ENCODE measurements at places on chromosomes 7 and 10. TPM values are rescaled to one million over a fixed set of nuclear protein-coding genes. Genes with fewer than 3 reads are reported as not detected.

- DNase-seq = no peak
Observed at GRCh38 chr10:121608469-121609190, 10.4 kb upstream of the FGFR2 start.

DNA sequence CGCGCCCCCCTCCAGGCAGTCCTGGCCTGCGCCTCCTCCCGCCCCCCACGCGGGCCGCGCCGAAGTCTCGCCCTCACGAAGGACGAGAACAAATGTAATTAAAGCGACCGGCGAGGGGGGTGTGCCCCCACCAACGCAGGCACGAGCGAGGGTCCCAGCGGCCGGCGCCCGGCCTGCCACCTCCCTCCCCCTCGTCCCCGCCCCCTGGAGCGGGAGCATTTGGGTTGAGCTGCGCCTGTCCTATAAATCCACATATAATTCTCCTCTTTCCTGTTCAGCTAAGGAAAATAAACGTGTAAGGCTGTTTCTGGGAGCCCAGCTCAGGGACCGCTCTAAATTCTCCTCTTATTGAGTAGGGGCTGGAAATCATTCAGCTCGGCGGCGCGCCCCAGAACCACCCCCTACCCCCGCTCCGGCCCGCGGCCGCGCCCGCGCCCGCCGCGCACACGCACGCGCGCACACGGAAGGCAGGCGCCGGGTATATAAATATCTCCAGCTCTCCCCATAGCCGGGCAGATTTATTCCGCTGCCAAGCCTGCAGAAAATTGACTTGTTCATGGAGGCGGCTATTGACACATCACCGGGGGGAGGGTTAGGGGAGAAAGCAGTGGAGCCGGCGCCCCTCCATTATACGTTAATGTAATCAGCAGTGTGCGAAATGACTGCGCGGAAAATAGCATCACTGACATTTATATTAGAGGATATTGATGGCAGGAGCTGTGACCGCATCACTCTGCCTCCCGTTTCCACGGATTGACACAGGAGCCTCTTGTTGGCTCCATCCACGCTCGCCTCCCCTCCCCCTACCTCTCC, 61.6 kb upstream of the BTRC start:
- peak; percentile 13 for DNase-seq

- no peak for DNase-seq
Observed at GRCh38 chr7:2050511-2050866, 182.3 kb downstream of the MAD1L1 start.

GRCh38 chr10:104026762-104027161, 58.9 kb downstream of the COL17A1 start:
- DNase-seq = no peak

The GDF10 gene
- not detected for total RNA-seq

GRCh38 chr10:129960481-129961156, 3.5 kb downstream of the EBF3 start:
- no peak for DNase-seq

The ZNF488 gene
- total RNA-seq = not detected

GRCh38 chr7:18437101-18437500, 58.4 kb upstream of the HDAC9 start:
- no peak for DNase-seq

DNA sequence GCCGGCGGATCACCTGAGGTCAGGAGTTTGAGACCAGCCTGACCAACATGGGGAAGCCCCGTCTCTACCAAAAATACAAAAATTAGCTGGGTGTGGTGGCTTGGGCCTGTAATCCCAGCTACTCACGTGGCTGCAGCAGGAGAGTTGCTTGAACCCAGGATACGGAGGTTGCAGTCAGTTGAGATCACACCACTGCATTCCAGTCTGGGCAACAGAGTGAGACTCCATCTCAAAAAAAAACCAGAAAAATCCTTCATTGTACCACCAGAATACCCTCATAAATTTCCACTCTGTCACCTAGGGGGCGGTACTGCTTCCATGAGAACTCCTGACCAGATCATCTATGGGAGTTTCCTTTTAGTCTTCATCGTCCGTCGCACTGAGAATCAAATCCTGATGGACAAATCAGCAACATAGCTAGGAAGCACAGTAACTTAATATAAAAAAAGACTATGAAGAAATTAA, 225.8 kb upstream of the KLF14 start:
- peak; percentile 89 for DNase-seq

The C10orf95 gene
- not detected for total RNA-seq

The RBP4 gene
- 0.17 TPM for total RNA-seq

DNA sequence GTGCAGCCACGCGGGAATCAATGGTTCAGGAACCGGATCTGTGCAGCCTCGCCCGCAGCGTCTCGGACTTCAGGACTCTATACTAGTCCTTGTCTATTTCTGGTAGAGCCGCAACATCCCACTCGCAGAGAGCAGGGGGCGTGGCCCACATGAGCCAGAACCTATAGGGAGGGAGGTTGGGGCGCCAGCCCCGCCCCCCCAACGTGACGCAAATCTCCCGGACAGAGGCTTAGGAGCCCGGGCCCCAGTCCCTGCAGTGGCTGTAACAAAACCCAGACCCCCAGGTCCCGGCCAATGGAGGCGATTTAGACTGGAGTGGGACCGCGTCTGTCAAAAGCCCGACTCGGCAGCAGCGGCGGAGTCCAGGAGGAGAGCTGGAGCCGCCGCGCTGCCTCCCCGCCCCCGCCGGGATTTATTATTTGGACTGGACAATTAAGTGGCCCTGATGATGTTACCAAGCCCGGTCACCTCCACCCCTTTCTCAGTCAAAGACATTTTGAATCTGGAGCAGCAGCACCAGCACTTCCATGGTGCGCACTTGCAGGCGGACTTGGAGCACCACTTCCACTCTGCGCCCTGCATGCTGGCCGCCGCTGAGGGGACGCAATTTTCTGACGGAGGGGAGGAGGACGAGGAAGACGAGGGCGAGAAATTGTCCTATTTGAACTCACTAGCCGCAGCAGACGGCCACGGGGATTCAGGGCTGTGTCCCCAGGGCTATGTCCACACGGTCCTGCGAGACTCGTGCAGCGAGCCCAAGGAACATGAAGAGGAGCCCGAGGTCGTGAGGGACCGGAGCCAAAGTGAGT, at the start of gene NKX2-3:
Gene NKX2-3 (plus strand): TSS at position 256 of the 809 bp plus-strand sequence. CDS start 190 bp downstream, at position 446.
- peak; percentile 50 for DNase-seq

DNA sequence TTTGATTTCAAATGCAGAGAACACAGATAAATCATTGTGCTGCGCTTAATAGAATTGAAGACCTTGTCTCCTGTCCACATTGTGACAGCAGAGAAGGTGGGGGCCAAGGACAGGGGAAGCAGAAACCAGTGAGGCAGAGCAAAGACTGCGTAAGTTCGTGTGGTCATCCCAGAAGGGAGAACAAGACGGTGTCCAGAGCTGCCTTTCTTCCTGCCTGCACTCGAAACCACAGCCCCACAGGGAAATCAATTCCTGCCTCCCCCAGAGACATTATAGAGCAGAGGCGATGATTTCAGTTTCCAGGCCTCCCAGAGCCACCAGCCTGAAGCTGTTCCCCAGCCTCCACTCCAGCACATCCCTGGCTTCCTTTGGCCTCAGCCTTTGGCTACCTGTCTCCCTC, 39.7 kb upstream of the UCN3 start:
- no peak for DNase-seq

DNA sequence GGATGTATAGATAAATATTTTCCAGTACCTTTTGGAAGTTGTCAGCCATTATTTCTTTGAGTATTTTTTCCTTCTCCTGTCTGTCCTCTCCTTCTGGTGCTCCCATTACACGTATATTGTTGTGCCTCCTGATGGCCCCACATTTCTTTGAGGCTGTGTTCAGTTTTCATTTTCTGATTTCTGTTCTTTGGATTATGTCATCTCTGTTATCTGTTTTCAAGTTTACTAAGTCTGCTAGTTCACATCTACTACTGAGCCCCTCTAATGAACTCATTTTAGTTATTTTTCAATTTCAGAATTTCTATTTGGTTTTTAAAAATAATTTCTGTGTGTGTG, 16.3 kb downstream of the RBM33 start:
- no peak for DNase-seq

- no peak for DNase-seq
Observed at GRCh38 chr10:36669615-36670352, 455.6 kb upstream of the ANKRD30A start.

- DNase-seq = peak; percentile 84
Observed at GRCh38 chr10:3825862-3826351, 40.9 kb upstream of the KLF6 start.

GRCh38 chr10:34864149-34865067, 49.3 kb upstream of the PARD3 start:
- no peak for DNase-seq

- no peak for DNase-seq
Observed at GRCh38 chr7:149620961-149621360, 123.4 kb upstream of the ZNF746 start.

- DNase-seq = no peak
Observed at GRCh38 chr7:100951888-100952560, 2.7 kb downstream of the MUC3A start.

- no peak for DNase-seq
Observed at GRCh38 chr7:140485500-140486265, 6.4 kb upstream of the MKRN1 start.

The NEURL1 gene
- not detected for total RNA-seq

GRCh38 chr10:110013630-110014293, 6.0 kb downstream of the ADD3 start:
- peak; percentile 14 for DNase-seq

DNA sequence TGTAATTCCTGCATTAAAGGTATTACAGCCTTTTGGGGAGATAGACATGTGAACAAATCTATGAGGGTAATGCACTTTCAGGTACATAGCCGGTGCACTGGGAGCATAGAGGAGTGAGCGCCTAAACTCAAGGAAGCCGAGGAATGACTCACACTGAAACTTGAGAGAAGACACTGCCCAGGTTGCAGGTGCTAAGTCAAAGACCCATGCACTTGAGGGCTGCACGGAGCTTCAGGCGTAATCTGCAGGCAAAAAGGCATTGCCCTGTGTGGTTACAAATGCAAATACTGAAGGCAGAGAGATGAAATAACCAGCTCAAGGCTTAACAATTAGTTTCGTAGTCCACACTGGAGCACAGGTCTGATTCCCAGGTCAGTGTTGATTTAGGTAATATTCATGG, 51.0 kb upstream of the OSBPL3 start:
- DNase-seq = no peak

- no peak for DNase-seq
Observed at GRCh38 chr10:33187427-33187999, 147.0 kb downstream of the NRP1 start.

GRCh38 chr10:60170250-60170649, 219.4 kb downstream of the ANK3 start:
- DNase-seq = no peak

The ASB4 gene
- total RNA-seq = 0.06 TPM

GRCh38 chr7:86130268-86130667, 513.4 kb upstream of the GRM3 start:
- DNase-seq = no peak

All from LHCN-M2 (cell line).